Jurkat, Clone E6-1 (cell line): ENCODE measurements at places on chromosomes 11 and 22.

GRCh38 chr11:30684772-30685171 lies 98.6 kb upstream of the MPPED2 start:
- no peak for DNase-seq

GRCh38 chr11:12587333-12587991 lies 86.8 kb upstream of the TEAD1 start:
- peak; percentile 6 for DNase-seq

DNA sequence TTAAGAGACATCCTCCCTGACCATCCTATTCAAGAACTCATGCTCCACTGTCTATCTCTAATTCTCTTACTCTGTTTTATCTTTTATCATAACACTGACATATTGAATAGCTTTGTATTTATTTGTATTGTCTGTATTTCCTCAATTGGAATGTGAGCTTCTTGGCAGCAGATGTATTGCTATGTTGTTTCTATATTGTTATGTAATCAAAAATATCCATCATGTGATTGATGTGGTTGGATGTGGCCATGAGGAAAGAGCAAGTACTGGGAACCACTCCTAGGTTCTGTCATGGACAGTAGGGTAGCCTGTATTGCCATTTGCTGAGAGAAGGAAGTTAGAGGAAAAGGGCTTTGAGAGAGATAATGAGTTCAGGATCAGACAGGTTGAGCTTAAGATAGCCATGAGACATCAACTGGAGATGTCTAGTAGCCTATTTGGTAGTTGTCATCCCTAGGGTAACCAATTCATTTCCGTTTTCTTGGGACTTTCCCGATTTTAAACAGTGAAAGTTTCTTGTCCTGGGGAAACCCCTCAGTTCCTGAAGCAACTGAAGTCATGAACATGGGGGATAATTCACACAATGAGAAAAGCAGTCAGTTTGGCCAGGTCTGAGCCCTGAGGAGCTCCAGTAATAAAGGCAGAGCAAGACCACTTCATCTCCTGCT lies 404.5 kb downstream of the INSC start:
- no peak for DNase-seq

DNA sequence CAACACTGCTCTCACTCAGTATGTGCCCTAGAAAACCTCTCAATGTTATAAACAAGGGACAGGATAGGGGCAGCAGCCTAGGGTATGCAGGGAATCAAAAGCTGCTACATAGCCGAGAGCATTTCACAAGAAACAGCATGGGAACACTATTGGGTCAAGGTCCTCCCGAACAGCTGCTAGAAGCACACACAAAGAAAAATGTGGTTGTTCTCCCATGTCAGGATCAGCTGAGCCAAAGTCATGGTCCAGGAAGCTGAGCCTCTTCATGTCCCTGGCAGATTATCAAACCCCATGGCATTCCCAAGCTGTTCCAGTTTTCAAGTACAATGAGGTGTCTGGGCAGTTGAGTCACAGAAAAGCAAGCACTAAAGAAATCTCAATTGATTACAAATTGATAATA lies 21.0 kb upstream of the GDPD4 start:
- DNase-seq = no peak

- DNase-seq = no peak
Measured at GRCh38 chr11:119976805-119977560, 160.9 kb downstream of the TRIM29 start.
